Stimulated activated naive CD8-positive, alpha-beta T cell treated with anti-CD3 and anti-CD28 coated beads, Interleukin-15, amount 100 ng/mL, for 72 hours (primary cell): ENCODE measurements at places on chromosomes 1 and 21.

- DNase-seq: no peak
These were observed 16.0 kb upstream of the LRIG2 start for GRCh38 chr1:113057006-113057405.

DNA sequence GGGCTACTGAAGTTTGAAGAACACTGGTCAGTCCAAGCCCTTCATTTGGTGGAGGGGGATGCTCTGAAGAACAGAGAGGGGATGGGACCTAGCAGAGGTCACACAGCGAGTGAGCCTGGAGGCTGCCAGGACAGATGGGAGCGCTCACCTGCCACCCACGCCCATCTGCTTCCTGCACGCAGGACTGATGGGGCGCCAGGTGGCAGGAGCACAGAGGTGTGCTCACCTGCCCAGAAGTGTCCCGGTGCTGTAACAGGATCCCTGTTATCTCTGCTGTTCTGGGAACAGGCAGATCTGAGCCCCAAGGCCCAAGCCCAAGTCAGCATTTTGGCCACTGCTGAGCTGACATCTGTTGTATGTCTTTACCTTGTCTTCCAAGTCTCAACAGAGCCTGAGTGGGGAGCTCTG, 40.5 kb downstream of the EPHB2 start:
- no peak for DNase-seq

- no peak for DNase-seq
These were observed 19.0 kb downstream of the H6PD start for GRCh38 chr1:9253453-9254105.

DNA sequence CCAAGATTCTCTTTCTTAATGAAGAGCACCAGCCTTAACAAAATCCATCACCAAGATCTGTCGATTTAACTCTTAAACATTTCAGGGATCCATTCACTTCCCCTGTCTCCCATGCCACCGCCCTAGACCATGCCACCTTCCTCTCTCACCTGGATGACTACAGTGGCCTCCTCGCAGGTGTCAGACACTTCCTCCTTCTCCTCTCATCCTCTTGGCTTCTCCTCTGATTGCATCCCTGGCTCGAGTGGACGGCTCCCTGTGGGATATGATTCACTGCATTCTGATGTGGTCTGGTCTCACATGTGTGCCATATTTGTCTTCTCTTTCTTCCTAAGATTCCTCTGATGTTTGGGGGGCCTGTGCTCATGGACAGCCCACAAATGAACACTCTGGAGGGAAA, 66.4 kb upstream of the KLHDC7A start:
- DNase-seq: no peak

- DNase-seq: no peak
These were observed 137.1 kb downstream of the PBX1 start for GRCh38 chr1:164695956-164696665.

- peak; percentile 79 for DNase-seq
These were observed 18.7 kb upstream of the F5 start for GRCh38 chr1:169604781-169605560.

DNA sequence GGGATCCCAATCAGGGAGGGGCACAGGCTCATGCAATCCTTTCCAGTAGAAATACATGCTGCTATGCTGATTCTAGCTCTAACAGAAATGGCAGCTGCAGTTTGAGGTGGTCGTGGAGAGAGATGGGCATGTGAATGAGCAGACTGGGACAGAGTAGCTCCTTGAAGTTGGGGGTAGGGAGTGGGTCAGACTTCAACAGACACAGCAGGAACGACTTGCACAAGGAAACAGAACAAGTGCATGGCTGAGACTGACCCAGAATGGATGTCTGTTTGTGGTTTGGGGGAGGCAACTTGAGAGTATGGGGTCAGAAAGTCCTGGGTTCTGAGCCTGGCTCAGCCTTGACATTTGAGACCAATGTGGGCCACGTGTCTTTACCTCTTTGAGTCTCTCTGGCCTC, 25.1 kb upstream of the TRABD2B start:
- DNase-seq: no peak
